Activated CD4-positive, alpha-beta T cell treated with anti-CD3 and anti-CD28 coated beads for 36 hours (primary cell): ENCODE measurements at places on chromosomes 2 and 18. TPM values are rescaled to one million over a fixed set of nuclear protein-coding genes. Genes with fewer than 3 reads are reported as not detected.

DNA sequence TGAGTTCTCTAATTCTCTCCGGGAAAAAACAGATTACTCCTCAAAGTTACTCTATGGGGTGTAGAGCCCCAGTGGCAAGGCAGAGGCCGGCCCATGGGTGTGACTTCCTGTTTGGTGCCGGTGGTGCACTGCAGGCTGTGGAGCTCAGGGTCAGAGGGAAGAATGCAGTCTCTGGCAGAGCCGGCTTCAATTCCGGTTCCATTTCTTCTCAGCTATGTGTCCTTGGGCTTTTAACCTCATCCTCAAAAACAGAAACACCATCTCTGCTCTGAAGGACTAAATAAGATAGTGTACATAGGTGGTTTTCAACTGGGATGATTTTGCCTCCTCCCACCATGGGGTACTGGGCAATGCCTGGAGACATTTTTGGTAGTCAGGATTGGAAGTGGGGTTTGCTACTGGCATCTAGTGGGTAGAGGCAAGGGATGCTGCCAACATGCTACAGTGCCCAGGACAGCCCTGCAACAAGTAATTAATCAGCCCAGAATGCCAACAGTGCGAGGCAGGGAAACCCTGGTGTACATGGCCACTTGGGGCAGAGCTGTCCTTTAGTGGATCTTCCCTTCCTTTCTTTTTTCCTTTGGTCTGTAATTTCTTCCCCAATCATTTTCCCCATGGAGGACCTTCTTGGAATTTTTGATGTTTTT lies 81.2 kb downstream of the INSIG2 start:
- DNase-seq: peak; percentile 51

ZCCHC2 gene
- total RNA-seq: 26.1 TPM

GRCh38 chr2:43452318-43452731 lies 143.5 kb downstream of the THADA start:
- DNase-seq: no peak

OTX1 gene
- not detected for total RNA-seq
